ENCODE measurements at places on chromosomes 16 and 17.

GRCh38 chr16:56600398-56600999 lies 7.9 kb upstream of the MT2A start:
- DNase-seq, result no peak

DNA sequence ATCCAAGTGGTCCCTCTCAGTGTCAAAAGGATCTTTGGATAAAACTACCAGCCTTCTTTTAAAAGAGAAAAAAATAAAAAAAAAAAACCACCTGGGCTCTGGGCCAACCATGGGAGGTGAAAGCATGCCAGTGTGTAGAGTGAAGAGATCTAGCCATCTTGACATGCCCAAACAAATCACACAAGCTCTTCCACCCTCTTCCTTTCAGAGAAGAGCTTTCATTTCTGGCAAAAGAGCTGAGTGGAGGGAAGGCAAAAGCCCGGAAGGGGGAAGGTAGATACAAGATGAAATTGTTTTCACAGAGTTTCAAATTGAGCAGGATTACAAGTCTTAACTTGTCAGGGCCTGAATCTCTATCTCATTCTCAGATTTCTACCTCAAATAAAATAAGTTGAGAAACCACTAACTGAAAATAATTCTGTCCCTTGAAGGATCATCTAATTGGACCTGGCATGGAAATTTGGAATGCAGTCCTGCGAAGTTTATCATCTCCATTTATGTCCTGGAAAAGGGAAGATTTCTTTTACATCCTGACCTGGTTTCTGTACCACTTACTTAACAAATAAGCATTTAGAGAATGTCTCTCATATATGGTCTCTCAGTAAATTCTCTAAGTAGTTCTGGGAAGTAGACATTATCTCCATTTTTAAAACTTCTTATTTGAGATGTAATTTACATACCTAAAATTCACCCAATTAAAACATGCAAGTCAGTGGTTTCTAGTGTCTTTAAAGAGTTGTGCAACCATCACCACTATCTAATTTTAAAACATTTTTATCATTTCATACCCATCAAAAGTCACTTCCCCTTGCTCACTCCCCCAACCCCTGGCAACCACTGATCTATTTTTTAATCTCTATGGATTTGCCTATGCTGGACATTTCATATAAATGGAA lies 93.7 kb downstream of the TANGO6 start:
- no peak for DNase-seq

GRCh38 chr17:7056386-7056785 lies 12.5 kb upstream of the SLC16A11 start:
- no peak for DNase-seq

GRCh38 chr17:45435481-45435880 lies 2.8 kb upstream of the ARHGAP27 start:
- no peak for DNase-seq

GRCh38 chr16:75584108-75584507 lies 17.9 kb downstream of the GABARAPL2 start:
- no peak for DNase-seq
